PC-3 (cell line): ENCODE measurements at places on chromosomes 7 and 10. TPM values are rescaled to one million over a fixed set of nuclear protein-coding genes. Genes with fewer than 3 reads are reported as not detected.

CYP26C1 gene
- 0.17 TPM in 1 of 2 replicates, not detected in the other for total RNA-seq

GPER1 gene
- 4.9 and 8.0 TPM in 2 replicates for total RNA-seq

PLEKHS1 gene
- not detected in 2 replicates for total RNA-seq

UBE2D1 gene
- 13.6 and 13.8 TPM in 2 replicates for total RNA-seq

VGF gene
- 1.6 and 2.5 TPM in 2 replicates for total RNA-seq

RPEL1 gene
- total RNA-seq: not detected in 2 replicates

TRIL gene
- 0.12 and 0.29 TPM in 2 replicates for total RNA-seq

TMEM254 gene
- total RNA-seq: 53.7 and 68.3 TPM in 2 replicates

LBX1 gene
- not detected in 2 replicates for total RNA-seq

- peak; percentile 55 for DNase-seq
Measured at GRCh38 chr7:73436031-73436929, 2.7 kb downstream of the FZD9 start.

- no peak for DNase-seq
Measured at GRCh38 chr7:30656006-30656957, 26.0 kb downstream of the CRHR2 start.

DNA sequence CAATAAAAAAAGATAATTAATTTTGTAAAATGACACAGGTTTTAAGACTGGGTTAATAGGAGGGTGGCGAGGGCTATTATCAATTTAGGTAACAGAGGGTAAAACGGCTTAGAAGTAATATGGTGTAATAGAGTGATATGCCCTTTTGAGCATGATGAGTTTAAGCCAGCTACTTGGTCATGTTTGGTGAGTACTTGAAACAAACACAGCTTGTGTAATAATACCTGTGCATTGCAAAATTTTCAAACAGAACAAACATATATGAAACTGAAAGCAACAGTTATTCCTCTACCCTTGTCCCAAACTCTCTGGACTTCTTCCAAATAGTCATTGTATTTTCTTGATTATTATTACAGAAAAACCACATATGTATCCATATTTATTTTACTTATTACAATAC is 241.7 kb downstream of the MAGI2 start:
- DNase-seq: no peak

DNA sequence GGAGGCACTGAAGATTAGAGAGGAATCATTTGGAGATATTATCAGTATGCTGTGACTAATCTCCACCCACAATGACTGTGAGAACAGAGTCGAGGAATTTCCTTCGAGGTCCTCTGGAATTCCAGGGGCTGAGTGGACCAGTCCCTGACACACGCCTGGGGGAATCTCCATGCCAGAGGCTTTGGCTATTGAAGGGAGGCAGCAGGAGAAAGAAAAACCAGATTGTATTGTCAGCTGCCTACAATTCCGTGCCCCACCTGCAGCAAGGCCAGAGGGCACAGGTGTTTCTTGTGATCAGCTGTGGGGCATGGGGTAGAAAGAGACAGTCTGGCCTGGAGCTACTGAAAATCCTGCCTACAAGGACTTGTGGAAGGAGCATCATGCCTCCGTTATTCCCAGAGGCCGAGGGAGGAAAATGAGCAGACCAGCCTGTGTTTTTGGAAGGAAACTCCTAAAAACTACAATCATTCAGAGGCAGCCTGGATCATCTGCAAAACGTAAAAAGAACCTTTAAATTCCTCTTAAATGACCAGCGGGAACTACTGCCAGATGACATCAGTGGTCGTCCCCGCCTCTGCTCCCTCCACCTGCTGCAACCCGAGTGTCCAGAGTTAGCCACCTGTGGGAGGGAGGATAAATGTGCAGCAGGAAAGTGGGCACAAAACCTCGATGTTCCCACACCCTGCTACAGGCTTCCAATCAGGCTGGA is 25.4 kb upstream of the ANK3 start:
- DNase-seq: peak; percentile 99

DNA sequence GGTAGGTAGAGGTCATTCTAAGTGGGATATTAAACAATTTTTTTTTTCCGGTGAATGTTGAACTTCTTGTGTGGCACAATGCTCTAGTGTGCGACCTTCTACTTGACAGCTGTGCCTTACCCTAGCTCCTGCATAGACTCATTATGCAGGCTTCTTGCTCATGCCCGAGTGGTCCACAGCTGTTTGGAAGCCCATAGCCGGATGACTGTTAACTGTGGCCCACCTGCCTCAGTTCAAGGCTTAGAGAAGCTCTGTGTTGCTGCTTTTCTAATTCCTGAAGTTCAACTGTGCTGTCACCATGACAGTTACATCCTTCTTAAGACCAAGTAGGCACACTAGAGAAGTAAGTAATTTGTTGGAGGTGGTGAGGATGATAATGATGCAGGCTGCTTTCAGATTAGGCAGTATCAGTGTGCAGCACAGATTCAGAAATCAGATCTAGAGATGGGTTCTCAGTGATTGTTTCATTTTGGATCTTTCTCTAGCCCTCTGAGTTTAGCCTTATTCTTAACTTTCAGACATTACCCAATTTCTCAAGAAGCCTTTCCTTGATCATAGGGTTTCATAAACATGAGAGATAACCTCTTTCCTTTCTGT is 278.4 kb downstream of the PHF14 start:
- no peak for DNase-seq

DNA sequence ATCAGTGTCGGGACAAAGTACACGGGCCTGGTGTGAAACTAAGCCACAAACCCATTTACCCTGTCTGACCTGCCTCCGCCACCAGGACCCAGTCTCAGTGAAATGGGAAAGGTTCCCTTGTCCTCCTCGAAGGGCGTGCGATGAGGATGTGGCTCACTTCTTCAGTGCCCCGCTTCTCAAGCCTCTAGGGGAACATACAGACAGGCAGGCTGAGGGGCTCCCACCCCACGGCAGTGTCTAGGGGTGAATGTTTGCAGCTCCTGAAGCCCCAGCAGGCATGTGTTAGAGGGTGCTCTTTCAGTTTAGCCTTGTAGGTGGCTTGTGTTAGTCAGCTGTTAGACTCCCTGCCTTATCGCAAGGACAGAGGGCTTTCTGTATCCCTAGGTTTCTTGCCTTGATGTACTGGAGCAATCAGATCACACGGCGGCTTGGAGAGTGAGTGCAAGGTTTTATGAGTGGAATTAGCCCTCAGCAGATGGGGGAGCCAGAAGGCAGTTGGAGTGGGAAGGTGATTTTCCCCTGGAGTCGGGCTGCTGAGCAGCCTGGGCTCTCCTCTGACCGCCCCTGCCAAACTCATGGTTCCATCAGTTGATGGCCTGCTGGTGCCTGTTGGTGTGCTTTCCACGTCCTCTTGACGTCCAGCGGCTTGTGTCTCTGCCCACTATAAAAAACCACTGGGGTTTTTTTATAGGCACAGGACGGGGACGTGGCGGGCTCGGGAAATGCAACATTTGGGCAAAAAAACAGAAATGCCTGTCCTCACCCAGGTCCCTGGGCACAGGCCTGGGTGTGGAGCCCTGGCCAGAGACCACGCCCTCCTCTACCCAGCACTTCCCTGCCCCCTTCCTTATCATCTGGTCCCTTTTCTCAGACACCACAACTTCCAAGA is 759 bp downstream of the NUDT1 start:
- DNase-seq: peak; percentile 22

GRCh38 chr7:155756322-155756721 is 55.9 kb downstream of the SHH start:
- DNase-seq: no peak

- peak; percentile 25 for DNase-seq
Measured at GRCh38 chr7:91357379-91357778, 93.1 kb downstream of the FZD1 start.

DNA sequence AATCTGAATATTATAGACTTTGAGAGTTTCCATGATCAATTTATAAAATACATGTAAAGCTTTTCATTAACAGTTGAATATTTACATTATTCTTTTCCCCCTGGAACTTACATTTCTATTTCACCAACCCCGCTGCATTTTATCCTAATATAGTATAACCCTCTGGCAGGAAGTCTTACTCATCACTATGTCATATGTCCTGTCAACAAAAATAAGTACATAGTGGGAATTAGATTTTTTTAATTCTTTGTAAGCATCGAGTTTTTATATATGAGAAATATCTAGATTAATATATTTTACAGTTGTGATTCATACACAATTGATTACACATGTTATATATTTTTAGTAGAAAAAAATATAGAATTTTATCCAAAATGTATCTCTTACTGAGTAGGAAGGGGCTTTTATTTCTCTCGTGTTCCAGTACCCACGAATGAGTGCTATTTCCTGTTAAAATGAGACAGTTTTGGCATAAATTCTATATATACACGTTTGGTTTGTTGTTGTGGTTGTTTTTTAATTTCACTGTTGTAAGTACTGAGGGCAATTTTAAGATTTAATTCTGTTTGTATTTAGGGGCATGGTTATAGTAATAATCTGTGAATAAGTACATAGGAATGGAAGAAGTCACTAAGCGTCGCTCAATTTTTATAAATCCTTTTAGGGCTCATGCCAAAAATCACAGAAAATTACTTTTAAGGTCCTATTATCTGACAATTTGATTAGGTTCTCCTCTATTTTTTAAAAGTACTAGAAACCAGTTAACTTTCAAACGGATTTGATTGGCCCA is 87.1 kb downstream of the HECW1 start:
- peak; percentile 61 for DNase-seq

DNA sequence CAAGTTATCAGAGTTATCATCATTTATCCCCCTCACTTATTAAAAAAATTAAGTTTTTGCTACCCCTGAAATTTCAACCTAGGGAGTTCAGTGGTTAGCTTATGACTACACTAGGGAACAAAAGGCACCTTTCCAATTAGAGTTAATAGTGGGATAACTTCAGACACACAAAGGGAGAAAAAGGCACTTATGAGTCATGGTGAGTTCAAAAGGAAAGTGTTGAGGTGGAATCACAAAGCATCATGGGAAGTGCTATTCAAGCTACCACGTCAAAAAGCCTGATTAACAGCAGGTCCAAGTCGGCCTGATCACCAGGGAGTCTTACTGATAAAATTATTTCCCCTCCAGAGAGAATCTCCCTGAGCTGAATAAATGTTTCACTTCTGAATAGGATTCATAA is 165.7 kb downstream of the C7orf25 start:
- DNase-seq: no peak

GRCh38 chr7:73822319-73823173 is 8.2 kb upstream of the CLDN4 start:
- peak; percentile 99 for DNase-seq

GRCh38 chr10:13644866-13645265 is 58.1 kb downstream of the PRPF18 start:
- no peak for DNase-seq

DNA sequence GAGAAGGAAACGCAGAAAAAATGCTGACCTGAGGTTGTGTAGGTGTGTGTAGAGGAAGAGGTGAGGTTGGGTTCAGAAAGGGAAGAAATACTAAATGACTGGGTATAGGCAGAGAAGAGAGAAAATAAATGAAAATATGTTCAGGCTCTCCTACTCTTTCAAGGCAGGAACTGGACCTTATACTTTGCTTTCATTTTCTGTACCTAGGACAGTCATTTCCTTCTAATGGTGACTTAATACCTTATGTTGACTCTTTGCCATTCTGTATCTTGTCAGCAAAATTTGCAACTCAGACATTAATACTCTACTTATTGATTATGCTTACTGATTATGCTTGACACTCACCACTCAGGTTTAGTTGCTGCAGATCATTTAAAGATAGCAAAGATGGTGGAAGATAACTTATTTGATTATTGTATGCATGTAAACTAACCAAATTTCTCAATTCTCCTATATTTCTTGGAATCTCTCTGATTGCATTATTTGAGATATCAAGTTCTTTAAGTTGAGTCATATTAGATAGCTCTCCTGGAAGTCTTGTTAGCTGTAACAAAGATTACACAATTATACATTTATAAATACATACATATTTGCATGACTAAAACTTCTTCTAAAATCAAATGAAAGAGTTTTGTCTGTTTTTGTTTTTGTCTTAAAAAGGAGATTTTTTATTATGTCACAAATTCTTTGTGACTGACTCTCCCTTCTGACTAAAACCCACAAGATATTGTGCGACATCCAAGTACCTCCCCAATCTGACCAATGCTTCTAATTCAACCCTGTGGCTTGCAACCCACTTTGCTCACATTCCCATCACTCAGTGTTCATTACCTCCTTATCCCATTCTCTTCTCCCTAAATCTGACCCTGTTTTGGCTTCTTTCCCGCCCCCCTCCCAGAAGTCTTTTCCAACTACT is 20.0 kb downstream of the LRRD1 start:
- DNase-seq: peak; percentile 71
